ENCODE measurements at places on chromosomes 1 and 21.

DNA sequence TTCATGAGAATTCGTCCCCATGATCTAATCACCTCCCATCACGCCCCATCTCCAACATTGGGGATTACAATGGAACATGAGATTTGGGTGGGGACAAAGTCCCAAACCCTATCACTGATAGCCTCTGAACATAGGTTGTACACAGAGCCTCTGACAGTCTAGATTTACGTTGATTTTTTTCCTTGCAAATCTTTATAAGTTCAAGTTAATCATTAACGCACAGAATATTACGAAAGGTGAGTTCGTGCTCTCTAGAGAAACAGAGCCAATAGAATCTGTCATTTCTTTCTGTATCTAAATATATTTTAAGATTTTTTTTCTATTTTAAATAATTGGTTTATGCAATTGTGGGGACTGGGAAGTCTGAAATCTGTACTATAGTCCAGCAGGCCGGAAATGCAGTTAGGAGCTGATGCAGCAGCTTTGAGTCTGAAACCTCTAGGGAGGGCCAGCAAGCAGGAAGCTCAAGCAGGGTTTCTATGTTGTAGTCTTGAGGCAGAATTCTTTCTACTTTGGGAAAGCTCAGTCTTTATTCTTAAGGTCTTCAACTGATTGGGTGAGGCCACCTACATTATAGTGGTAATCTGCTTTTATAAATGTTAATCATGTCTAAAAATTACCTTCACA lies 61.0 kb downstream of the SELENOF start:
- no peak for DNase-seq

GRCh38 chr1:77039739-77040138 lies 172.5 kb downstream of the ST6GALNAC5 start:
- no peak for DNase-seq

- DNase-seq: no peak
Observed at GRCh38 chr1:2589431-2590232, 3.1 kb downstream of the PRXL2B start.

DNA sequence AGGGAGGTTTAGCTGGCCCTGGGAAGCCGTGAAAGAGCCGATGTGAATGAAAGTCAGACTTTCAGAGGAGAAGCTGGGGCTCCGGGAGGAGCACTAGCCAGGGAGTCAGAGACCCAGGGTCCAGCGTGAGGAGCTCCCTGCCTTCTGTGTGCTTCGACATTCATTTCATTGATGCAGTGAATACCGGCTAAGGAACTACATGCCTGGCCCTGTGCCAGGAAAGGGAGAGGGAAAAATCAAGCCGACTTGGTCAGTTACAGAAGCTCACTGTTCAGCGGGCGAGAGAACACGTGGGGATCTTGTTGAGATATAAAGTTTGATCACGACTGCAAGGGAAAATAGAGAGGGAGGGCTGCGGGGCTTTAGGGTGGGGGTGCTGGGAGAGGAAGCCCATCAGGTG lies 76.7 kb upstream of the RUNX3 start:
- DNase-seq: no peak

GRCh38 chr21:36709030-36709867 lies 10.3 kb downstream of the SIM2 start:
- no peak for DNase-seq

- no peak for DNase-seq
Observed at GRCh38 chr1:72837781-72838180, 555.4 kb upstream of the NEGR1 start.

DNA sequence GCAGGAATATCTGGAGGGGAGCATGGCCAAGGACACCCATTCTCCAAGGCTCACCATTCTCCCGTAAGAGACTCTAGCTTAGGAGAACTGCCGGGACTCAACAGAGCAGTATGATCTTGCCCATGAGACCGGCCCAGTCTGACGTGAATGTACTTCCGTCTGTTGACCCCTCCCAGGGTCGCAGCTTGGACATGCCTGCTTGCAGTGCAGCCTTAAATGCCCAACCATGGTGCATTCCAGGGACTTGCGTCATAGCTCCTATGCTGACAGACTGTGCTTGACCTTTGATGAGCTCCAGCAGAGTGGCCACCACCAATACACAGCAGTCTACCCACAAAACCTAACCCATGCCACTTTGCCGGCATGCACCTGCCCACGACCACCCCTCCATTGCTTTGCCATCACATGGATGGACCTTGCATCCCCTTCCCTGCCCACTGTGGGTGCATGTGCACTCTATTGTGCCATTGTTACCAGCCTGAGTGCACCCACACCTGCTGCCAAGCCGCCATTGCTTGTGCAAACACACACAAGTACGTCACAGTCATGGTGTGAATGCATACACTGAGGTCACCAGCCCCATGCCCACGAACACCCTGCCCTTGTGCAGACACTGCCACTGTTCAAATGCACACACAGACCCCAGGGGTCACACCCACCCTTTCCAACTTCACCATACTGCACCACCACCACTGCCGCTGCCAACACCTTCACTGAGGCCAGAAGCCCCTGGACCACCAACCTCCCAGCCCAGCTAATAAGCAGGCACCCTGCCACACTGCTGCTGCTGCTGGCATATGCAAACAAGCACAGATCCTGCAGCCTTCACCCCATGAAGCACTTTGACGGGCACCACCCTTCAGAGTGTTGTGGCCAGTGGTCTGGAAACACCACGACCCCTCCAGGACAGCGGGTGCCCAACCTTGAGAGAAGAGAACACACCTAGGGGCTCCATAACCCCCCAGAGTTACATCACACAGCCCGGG lies 1141.3 kb downstream of the BRINP3 start:
- no peak for DNase-seq

DNA sequence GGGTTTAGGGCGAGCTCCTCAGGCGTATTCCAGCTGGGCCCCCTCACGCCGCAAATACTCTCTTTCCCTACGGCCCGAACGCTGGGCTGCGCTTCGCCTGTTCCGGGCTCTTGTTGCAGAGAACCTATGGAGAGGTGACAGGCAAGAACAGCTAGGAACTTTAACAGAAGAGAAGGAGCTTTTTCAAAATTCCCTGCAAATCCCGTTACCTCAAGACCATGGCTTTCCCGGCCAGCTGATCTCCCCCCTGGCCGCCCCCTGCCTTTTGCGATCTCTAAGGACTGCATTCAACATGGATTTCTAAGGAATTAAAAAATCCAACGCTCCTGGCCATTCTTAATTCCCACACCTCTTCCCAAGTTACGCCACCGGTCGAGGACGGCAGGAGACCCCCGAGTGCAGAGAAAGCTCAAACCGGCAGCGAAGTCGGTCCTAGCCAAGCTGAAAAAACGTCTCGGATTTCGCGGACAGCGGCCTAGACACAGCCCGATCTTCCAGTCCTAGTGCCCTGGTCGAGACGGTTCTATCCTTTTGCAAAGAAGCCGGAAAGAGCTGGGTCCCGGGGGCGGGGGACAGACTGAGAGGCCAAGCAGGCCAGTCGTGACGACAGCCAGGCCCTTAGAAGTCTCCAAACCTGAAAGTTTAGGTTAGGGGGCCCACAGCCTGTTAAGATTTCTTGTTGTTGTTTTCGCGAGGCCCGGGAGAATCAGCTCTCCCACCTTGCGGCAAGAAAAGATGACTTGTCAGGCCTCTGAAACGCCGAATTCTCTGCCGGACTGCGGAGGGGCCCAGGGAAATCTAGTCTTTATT lies 1.1 kb upstream of the TBX15 start:
- DNase-seq: no peak

- DNase-seq: no peak
Observed at GRCh38 chr1:81409780-81410274, 390.9 kb upstream of the ADGRL2 start.

DNA sequence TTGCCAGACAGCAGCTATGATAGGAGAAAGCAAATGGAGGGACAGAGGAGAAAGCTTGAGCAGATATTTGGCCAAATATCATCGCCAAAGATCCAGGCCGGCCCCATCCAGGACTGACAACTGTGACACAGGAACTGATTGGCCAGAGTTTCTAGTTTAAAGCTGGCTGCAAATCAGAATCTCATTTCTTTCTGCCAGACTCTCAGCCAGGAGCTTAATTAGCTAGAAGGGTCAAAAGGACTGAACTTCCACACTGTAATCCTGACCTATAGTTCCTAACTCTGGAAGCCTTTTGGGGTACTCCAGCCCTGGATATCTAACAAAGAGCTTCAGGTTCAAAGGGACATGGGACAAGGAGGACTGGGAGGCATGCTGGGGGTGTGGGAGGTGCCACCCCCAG lies 106.7 kb upstream of the GNG12 start:
- DNase-seq: no peak

- DNase-seq: no peak
Observed at GRCh38 chr1:32736812-32737791, 34.5 kb upstream of the SYNC start.

DNA sequence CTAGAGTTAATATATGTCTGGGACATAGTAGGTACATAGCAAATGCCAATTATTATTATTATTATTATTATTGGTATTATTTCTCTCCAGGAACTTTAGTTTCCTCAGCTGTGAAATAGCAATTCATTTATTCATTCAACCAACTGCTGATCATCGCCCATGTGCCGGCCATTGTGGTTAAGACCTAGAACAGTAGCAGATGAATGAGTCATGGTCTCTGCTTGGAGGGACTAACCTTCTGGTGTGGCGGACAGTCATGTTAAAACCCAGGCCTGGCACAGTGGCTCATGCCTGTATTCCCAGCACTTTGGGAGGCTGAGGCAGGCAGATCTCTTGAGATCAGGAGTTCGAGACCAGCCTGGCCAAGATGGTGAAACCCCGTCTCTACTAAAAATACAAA lies 23.8 kb upstream of the LDLRAP1 start:
- no peak for DNase-seq

DNA sequence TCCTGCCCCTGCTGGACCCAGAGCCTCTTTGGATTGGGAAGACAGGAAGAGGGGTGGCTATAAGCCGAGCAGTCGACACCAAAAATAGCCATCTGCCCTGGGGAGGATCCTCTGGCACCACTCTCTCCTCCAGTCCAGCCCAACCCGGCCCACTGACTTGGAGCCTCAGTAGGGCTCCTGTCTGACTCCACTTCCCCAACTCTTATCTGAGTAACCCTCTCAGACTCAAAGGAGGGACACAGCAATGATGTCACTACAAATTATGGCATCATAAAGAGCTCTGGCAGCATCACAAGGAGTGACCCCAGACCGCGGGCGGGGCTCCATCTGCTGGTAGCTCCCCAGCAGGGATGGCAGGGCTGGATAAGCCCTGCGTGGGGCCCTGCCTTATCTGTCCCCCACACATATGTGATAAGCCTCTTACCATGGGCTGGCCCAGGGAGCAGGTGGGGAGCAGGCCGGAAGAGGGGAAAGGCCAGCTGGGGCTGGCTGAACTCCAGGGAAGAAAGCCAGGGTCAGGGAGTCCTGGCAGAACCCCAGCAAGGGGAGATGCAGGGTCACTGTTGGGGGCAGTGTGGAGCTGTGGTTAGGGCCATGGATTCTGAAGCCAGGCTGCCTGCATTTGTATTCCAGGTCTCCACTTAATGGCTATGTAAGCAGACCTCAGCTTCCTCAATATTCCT lies 4.6 kb upstream of the SLC6A9 start:
- DNase-seq: no peak

GRCh38 chr21:25402134-25402961 lies 204.9 kb downstream of the MRPL39 start:
- no peak for DNase-seq

GRCh38 chr1:4210043-4210442 lies 310.0 kb upstream of the C1orf174 start:
- no peak for DNase-seq

DNA sequence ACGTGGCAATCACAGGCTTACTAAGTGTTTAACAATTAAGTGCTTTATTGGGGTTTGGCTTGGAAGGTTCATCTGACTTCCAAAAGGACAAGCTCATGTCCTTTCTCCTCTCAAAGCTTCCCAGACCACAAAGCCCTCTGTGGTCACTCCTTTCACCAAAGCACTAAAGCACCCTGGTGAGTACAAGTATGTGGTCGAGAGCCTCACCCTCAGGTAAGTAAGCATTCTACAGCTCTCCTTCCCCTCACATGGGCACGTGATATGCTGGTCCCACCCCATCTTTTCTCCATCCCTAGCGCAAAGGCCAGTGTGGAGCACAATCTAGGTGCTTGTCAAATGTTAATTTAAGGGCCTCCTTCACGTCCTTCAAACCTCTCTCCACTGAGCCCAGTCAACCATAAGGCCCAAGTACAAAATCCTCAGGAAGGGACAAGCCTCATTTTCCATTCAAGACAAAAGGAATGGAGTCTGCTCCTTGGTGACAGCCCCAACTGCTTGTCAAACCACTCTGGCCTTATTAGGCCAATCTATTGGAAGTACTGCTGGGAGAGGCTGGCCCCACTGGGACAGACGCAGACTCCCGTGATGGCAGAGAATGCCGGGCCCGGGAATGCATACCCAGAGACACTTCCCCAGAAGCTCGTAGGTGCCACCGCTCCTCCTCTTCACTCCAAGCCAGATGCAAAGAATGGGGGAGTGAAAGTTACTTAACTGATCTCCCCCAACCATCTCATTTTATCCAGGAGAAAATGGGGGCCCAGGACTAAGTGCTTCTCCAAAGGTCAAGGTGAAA lies 7.8 kb downstream of the STMN1 start:
- DNase-seq: no peak

GRCh38 chr1:158121604-158122254 lies 59.0 kb upstream of the CD1D start:
- DNase-seq: peak; percentile 15

DNA sequence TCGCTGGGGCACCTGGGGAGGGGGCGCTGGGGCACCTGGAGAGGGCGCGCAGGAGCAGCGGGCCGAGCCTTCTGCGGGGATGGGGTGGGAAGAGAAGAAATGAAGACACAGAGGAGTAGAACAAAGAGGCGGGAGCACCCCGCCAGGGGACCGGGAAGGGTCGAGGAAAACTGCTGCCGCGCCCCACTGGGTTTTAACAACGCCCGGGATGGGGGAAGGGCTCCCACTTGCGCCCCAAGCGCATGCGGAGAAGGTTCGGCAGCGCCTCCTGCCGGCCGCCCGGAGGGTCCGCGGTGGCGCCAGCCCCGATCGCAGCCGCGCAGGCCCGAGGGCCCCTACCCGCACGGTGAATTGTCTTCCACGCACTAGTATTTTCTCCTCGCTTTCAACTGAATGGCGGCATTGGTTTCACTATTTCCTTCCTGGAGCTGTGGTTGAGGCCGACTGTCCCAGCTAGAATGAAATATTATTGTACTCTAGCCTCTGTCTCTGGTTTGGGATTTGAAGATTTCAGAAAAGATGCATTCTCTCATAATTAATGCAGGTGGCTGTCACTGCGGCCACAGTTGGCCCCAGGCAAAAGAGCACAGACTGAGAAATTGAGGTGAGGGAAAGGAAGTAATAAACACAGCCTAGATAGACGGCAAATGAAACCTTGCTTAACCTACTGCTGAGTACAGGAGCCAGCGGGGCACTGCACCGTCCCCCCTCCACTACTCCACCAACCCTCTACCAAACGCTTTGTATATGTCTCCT lies 57.3 kb downstream of the MAB21L3 start:
- peak; percentile 85 for DNase-seq

GRCh38 chr1:32201011-32201855 lies 838 bp downstream of the CCDC28B start:
- peak; percentile 85 for DNase-seq

- DNase-seq: no peak
Observed at GRCh38 chr21:34965200-34966174, 83.6 kb downstream of the RUNX1 start.

GRCh38 chr1:66998972-66999371 lies 55.0 kb downstream of the SLC35D1 start:
- DNase-seq: no peak
